Stimulated activated effector memory CD8-positive, alpha-beta T cell treated with anti-CD3 and anti-CD28 coated beads, Interleukin-12 subunit alpha, Interleukin-12 subunit beta, amount 100 ng/mL, for 72 hours (primary cell): ENCODE measurements at places on chromosomes 7 and 10.

- no peak for DNase-seq
Measured at GRCh38 chr7:71829515-71829914, 582.6 kb downstream of the CALN1 start.

DNA sequence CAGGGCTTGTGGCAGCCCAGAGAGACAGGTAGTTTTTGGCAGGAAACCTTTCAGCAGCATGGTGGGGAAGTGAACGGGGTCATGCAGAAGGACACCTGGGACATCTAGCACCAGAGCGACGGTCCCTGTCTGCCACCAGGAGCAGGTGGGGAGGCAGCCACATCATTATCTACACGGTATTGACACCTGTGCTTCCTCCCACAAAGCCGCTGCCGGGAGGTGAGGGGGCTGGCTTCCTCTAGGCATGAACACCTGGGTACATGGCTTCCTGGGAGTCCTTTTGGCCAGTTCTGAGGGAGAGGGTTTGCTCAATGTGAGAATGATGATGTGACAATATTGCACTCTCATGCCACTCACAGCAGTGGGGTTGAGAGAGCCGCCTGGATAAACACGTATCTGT is 275.2 kb downstream of the ACTR3B start:
- DNase-seq = no peak

DNA sequence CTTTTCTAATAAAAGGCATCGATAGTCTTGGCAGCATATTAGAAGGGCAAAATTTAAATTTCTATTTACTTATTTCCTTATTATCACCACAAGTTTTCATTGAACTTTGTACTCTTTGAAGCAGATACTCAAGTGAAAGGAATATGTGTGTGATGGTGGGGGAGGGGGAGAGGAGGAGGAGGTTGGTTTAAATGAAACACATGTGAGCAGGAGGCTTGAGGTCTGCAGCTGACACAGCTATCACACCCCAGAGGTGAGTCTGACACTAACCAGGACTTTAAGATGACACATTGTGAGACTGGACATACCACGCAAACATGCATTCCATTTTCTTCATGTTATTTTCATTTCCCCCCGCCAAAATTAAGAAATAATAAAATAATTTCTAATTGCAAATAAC is 63.3 kb downstream of the CTTNBP2 start:
- DNase-seq = no peak

DNA sequence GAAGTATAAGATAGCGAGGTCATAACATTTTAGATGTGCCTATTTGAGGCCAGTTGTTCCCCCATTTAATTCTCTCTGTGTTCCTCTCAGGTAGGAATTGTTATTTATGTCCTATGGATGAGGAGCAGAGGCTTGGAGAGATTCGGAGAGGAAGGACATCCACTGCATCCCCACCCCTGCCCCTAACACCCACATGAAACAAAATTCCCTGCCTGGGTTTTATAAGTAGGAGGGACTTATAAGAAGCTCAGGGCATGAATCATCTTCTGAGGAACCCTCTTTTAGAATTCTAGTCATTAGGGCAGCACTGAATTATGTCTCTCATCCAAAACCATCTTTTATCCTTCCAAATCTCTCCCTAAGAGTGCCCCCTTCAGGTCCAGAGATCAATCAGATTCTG is 5.0 kb downstream of the CHAT start:
- DNase-seq = no peak

DNA sequence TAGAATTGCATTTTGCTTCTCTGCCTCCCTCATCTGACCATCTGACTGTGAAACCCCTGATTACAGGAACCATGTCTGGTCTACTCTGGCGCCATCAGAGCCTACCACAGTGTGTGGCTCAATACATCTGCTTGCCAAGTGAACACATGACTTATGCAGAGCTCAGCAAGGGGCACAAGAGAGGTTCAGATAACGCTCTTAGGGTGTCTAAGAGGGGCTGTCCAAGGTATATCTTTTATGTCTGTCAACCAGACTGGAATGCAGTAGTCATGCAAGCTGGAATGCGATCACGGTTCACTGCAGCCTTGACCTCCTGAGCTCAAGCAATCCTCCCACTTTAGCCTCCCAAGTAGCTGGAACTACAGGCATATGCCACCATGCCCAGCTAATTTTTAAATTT is 10.3 kb upstream of the RRP12 start:
- DNase-seq = no peak

- DNase-seq = no peak
Measured at GRCh38 chr10:20618011-20618547, 279.0 kb downstream of the NEBL start.

DNA sequence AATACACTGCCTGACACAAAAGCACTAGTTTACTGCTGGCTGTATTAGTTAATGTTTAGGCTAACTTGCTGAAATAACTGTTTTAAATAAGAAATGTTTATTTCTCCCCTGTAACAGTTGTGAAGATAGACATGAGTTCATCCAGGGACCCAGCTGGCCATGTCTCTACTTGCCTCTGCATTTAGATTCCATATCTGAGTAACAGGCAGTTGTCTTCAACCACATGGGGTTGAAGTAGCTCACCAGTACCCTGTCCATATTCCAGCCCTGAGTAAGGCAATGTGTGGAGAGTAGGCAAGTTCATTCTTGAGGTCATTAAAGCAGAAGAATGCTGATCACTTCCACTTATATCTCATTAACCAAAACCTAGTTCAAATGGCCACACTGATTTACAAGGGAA is 31.1 kb upstream of the RSBN1L start:
- no peak for DNase-seq

DNA sequence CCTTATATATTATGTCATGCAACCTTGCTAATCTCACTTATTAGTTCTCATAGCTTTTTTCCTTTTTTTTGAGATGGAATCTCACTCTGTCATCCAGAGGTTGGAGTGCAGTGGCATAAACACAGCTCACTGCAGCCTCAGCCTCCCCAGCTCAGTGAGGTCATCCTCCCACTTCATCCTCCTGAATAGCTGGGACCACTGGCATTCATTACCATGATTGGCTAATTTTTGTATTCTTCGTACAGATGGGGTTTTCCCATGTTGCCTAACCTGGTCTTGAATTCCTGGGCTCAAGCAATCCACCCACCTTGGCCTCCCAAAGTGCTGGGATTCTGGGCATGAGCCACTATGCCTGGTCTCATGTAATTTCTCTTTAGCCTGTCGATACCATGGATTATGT is 89.1 kb upstream of the TRIM24 start:
- no peak for DNase-seq

DNA sequence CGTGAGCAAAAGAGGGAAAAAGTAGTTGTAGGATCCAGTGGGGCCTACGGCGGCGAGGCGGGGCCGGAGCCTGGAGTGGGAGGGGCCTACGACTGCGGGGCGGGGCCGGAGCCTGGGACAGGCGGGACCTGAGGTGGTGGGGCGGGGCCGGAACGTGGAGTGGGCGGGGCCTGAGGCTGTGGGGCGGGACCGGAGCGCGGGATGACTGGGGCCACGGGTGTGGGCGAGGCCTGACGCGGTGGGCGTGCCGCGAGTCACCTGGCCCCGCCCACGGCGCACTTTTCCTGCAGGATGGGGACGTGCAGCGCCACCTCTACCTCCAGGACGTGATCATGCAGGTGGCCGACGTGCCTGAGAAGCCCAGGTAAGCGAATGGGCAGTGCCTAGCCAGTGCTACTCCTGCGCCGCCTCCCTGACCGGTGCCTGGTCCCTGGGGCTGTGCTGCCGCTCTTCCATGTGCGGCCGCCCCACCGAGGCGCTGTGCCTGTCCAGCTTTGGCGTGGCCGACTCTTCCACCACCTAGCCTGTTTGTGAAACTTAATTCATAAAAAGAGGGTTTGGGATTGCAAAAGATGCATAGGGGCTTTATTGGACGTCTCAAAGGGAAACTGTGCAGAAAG is 496 bp downstream of the ZNF511 start:
- DNase-seq = peak; percentile 88

DNA sequence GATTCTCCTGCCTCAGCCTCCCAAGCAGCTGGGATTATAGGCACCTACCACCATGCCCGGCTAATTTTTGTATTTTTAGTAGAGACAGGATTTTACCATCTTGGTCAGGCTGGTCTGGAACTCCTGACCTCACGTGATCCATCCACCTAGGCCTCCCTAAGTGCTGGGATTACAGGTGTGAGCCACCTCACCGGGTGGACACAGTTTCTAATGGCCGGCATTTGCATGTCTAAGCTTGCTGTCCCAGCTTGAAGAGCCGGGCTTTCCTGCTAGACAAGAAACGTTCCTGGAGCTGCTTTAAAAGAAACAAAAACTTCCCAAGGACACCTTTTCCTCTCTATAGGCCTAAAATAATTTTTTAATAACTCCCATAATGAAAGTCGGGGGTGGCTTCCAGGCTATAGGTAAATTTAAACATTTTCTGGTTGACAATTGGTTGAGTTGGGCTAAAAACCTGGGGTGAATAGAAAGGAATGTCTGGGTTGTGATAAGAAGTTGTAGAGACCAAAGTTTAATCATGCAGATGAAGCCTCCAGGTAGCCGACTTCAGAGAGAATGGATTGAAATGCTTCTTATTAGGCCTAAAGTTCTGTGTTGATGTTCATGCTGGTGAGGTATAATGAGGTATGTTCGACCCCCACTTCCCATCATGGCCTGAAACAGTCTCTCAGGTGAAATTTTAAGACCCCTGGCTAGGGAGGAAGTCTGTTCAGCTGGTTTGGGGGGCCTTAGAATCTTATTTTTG is 8.8 kb downstream of the ACADSB start:
- no peak for DNase-seq

GRCh38 chr7:44743750-44744149 is 4.9 kb upstream of the ZMIZ2 start:
- no peak for DNase-seq

DNA sequence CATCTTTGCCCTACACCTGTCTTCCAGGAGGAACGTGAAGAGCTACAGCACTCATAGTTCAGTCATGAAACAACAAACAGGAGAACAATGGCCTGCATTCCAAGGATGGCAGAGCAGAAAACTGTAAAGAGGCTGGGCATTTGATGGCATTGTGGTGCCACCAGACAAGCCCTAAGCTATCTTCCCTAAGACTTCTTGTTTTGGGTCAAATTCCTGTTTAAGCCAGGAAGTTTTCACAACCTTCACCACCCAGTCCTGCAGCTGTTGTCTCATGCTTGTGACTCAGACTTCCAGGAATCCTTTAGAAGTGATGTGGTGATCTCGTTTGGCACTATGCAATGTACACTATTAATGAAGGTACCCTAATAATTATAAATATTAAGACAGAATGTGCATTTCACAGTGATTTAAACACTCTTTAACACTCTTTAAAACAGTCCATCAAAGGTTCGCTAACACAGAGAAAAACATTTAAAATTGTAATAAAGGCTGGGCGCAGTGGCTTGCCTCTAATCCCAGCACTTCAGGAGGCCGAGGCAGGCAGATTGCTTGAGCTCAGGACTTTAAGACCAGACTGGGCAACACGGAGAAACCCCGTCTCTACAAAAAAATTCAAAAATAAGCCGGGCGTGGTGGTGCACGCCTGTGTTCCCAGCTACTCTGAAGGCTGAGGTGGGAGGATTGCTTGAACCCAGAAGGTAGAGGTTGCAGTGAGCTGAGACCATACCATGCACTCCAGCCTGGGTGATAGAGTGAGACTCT is 2.7 kb upstream of the HERPUD2 start:
- DNase-seq = no peak

DNA sequence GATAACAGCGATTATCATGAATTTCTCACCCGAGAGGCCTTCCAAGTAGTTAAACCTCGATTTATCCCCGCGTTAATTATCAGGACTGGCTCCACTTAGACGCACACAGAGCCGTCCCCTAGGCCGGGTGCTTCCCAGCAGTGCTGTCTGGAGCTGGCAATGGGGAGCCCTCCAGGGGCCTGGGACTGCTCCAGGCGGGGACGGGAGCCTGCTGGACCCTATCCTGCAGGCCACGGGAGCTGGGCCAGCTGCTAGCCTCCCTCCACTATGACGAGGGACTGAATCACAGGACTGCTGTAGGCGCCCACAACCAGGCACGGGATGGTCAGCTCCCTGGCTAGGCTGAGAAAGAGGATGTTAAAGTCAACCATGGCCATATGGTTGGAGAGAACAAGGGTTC is 229.1 kb downstream of the ELFN1 start:
- no peak for DNase-seq

DNA sequence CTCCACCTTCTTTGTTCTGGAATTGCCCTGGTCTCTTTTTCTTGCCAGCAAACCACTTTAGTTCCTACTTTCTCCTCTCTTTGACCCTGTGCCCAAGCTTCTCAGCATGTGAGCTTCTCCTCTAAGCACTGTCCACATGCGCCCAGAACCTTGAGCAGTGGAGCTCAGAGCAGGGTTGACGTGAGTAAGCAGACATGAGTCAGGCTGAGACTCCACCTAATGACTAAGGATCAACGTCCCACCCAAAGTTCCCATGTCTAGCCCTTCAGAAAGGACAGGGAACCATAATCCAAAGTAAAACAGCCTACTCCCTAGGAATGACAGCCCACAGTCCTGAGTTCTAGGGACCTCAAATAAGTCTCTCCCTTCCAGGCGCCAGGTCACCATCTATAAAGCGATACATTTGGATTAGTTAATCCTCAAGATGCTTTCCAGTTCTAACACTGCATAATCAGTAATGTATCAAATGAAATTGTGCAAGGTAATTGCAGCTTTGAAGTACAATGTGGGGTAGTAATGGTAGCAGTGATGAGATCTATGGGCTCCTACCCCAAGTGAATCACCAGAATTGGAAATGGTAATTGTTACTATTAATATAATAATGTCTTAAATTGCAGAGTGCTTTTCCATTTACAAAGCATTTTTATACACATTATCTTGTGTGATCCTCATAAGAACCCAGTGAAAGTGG is 44.5 kb downstream of the KCNMA1 start:
- no peak for DNase-seq

- no peak for DNase-seq
Measured at GRCh38 chr7:15218261-15218660, 315.7 kb upstream of the DGKB start.

DNA sequence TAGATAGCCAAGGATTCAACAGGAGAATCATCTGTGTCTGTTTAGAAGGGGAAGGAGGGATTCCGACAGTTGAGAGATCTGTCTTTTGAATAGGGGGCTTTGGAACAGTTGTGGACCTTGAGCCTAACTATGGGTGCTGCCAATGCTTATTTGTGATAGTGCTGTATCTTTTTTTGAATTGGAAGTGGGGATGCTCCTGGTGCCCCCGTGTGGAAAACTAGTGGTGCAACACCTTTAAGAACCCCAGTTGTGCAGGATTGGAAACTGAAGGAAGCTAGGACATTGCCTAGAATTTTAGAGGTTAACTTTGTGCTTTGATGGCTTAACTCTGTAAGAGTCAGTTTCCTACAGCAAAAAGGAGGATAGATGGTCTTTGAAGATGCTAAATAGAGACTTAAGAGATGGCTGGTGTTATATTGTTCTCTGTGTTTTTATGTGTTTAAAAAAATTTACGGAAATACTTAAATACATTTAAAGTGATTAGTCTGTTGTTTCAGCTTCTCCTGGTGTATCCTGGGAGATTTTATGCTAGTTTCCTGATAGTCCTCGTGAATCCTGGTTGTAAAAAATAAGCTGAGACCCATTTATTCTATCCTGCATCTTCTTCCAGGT is 69.3 kb downstream of the AP3M1 start:
- peak; percentile 8 for DNase-seq

- no peak for DNase-seq
Measured at GRCh38 chr7:96184783-96185182, 137.1 kb downstream of the SLC25A13 start.

GRCh38 chr7:106599343-106599698 is 61.6 kb downstream of the CCDC71L start:
- peak; percentile 43 for DNase-seq

GRCh38 chr7:36037121-36037662 is 115.9 kb upstream of the EEPD1 start:
- no peak for DNase-seq
